ENCODE measurements at places on chromosomes 11 and 22.
A peak's percentile ranks its signal among the peaks of the same experiment; 100 is the strongest.

DNA sequence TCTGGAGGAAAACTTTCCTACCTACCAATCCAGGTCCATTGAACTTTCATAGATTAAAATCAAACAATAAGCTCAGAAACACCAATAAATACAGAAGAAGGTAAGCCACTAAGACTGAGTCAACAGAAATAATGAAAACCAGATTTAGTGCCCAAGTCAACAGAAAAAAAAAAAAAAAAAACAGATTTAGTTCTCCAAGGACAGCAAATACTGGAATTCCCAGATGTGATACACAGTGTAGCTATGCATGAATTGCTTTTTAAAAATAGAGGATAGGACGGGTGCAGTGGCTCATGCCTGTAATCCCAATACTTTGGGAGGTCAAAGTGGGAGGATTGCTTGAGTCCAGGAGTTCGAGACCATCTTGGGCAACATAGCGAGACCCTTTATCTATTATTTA, 15.7 kb downstream of the DMC1 start:
- DNase-seq, result no peak

DNA sequence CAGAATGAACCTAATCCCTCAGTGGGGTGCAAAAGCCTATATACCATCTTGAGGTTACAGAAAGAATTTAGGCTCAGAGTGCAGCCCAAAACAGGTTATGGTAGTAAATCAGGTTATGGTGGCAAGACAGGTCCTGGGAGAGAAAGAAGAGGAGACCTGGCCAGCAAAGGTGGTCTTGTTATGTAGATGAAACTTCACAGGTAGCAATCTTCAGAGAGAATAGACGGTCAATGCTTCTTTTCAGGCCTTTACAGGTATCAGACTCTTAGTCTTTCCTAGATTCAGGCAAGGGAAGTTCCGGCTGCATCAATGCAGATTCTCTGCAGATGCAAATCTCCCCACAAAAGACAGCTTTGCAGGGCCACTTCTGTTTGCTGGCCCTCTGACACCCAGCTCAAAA, 45.8 kb upstream of the SORL1 start:
- no peak for DNase-seq

GRCh38 chr11:72752088-72752914, at the start of gene ARAP1:
TSS of gene ARAP1 (minus strand) at chr11:72752408. CDS start at chr11:72727128, 25,280 bp downstream.
- peak; percentile 74 for DNase-seq

- DNase-seq, result peak; percentile 85
Observed at GRCh38 chr11:10294290-10294953, 403 bp upstream of the SBF2 start.

DNA sequence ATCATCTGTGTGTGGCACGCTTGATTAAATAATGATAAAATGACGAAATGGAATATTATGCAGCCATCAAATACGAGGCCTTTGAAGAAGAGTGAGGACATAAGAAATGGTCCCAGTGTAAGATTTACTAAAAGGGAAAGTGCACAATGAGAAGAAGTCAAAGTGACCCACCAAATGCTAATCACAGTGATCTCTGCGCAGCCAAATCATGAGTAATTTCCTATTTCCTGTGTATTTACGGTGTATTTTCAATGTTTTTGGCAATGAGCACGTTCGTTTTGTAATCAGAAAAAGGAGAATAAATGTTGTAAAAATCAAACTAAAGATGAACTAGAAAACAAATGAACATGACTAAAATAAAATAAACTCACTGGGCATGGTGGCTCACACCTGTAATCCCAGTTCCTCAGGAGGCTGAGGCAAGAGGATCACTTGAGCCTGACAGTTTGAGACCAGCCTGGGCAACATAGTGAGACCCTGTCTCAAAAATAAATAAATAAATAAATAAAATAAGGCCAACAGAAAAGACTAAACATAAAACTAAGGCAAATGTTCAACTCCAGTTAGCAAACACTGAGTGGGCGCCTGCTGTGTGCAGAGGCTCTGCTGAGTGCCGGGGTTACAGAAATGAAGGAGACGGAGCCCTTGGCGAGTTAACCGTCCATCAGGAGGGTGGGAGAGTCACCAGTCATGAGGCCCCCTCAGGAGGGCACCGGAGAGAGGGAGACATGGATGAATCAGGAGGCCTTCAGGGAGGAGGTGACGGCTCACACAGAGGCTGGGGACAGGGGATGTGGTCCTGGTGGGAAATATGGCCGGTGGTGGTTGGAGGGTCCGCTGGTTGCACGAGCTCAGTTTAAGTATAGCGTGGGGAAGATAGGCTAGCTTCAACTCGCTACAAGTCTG, 26.0 kb upstream of the CBX7 start:
- no peak for DNase-seq

DNA sequence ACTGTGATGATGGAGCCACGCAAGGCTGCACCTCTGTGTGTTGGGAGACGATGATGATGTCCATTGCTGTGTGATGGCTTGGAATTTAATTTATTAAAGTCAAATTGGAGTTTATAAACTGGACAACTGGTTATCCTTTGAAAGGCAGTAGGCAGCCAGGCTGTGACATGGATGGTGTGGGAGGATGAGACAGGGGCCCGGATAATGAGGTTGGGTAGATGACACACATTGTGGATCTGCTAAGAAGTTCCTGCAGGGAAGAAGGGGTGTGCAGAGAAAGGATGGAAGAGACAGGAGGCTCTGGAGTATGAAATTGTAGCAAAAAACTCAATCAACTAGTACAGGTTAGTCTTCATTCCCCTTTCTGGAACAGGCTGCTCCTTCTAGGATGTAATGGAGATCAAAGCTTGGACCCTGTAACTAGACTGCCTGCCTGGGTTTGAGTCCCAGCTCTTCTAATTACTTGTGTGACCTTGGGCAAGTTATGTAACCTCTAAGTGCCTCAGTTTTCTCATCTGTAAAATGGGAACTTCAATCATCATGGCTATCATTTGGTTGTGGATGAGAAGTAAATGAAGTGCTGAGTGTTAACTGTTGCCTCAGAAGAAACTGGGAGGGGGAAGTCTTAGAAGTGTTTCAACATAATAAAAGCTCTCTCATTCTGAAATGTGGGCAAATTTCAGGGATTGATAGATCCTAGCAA, 4.2 kb upstream of the HINFP start:
- DNase-seq, result no peak

DNA sequence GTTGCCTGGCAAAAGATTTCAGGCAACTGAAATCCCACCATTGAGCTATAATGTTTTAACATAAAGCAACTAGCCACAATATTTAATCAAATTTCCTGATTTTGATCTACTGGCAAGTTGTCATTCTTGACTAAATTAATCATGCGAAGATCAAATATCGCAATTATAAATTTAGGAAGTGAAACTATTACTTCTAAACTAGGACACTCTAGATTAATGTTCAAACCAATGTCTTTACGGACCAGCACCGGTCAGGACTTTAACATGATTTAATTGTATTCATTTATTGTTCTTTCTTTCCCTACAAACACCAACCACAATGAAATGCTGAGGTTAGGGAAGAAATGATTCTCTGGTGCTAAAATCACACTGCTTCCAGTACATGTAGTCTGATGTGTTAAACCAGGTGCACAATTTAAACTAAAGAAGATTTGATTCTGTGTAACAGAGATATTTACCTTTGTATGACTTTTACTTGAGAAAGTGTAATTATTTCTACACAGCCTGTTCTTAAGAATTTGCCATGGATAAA, 14.9 kb downstream of the GAS2 start:
- no peak for DNase-seq

DNA sequence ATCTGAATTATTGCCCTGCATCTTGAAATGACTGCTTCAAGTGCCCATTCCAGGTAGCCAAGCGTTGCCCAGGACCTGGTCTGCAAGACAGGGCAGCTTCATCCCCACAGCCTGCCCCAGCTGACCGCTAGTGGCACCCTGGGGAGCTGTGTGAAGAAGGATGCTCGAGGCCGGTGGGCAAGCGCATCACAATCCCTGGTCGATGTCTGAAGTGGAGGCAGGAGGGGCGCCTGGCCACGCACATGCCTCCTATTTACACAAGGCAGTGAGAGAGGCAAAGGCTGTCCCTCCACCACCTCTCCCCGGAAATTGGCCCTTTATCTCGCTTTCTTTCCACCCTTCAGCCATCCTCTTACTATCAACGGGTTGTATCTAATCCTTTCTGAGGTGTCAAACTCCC, 28.1 kb upstream of the PHF21A start:
- no peak for DNase-seq

DNA sequence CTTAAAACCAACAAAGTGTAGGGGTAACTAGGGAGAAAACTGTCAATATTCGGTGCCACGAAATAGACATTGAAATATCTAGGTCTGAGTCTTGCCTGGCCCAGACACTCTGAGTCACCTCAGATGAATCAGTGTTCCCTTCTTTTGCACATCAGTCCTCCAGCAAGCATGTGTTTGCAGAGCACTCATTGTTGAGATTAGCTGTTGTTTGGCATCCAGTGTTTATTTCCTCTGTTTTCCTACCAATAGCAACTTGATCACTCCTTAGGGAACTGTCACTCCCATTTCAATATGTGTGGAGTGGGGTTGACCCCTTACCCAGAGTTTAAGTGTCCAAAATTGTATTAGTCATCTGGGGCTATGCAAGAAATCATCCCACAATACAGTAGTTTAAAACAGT, 4.7 kb upstream of the ASCC2 start:
- DNase-seq, result no peak

GRCh38 chr11:2797121-2797711, 88.4 kb downstream of the CDKN1C start:
- DNase-seq, result no peak

GRCh38 chr11:116062490-116063171, 558.4 kb upstream of the CADM1 start:
- no peak for DNase-seq

GRCh38 chr11:69657911-69658625, 17.1 kb downstream of the LTO1 start:
- DNase-seq, result no peak

GRCh38 chr11:8786933-8787332, 104.3 kb downstream of the RPL27A start:
- DNase-seq, result no peak

- peak; percentile 79 for DNase-seq
Observed at GRCh38 chr11:14358729-14359439, at the start of gene RRAS2. TSS of gene RRAS2 (minus strand) at chr11:14359183. CDS start at chr11:14358870, 313 bp downstream.

GRCh38 chr11:12089041-12089440, 21.3 kb upstream of the MICAL2 start:
- DNase-seq, result no peak

DNA sequence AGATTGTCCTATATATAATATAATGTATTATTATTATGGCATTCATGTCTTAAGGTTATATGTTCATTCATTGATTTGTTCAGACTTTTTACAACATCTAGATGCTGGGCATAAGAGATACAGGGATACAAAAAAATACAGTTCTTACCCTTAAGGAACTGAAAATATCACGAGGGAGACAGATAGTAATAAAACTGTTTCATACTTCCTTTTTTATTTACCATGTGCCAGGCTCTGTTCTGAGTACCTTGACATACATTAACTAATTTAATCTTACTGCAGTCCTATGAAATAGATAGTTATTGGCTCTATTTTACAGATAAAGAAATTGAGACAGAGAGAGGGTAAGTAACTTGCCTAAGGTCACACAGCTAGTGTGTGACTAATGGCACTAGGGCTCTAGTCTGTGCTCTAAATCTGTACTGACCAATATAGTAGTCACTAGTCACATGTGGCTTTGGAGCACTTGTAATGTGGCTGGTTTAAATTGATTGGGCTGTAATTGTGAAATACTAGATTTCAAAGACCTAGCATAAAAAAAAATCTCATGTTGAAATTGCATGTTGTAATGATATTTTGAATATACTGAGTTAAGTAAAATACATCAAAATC, 21.3 kb downstream of the TRIM44 start:
- no peak for DNase-seq

GRCh38 chr22:20951932-20952380, 15.1 kb upstream of the AIFM3 start:
- DNase-seq, result no peak

DNA sequence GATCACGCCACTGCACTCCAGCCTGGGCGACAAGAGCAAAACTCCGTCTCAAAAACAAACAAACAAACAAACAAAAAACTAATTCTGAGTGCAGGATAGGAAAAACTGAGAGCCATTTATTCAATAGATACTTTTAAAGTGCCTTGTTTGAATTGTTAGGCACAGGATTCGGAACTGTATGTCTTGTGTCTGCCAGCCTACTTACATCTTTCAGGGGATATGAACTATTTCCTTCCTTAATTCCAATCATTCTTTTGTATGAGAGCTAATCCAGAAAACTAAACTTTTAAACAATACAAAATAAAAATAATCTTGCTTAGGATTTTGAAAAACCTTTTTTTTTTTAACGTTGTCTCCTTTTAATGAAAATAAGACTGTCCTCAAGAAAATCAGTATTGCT, 12.6 kb downstream of the UVRAG start:
- DNase-seq, result no peak

DNA sequence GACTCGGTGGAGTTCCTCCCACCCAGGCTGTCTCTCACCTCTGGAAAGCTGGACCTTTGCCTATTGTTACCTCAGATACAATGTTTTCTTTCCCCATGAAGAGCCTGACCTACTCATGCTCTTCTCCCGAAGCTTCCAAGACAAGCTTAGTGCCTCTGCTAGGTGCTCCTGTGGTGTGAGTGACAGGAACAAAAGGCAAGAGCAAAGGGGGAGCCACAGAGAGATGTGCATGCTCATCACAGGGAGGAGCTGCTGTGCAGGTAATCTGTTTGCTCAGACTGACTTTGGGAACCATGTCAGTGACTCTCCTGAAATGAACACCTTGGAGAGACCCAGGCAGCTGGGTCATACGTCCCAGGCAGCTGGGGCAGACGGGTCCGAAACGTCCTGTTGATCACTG, 53.6 kb upstream of the VSTM5 start:
- DNase-seq, result no peak

DNA sequence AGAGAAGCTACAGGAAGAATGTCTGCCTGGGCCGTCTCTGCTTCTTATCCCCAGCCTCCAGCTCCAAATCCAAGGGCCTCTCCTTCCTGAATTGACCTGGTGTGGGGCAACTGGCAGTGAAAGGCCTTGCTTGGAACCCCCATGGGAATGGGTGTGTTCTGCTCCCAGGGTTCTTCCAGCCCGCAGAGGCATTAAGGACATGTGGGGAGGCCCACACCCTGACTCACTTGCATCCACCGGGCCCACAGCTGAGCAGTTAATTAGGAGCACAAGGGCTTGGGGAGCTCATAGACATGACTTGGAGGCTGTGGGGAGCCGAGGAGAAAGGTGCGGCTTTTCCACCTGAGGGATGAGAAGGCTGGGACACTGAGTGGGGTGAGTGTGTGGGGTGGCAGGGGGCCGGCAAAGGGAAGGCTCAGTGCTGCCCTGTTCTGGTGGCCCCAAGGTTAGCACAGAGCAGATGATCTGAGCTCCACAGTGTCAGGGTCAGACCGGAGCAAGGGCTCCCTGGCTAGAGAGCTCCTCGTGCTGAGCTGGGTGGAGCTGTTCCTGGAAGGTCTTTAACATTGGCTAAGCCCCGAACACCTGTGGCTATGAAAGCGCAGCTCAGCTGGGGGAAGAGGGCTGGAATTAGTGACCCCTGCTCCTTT, 64.5 kb upstream of the NECTIN1 start:
- no peak for DNase-seq

GRCh38 chr11:73969991-73970800, 12.4 kb downstream of the UCP2 start:
- no peak for DNase-seq

Data from right lung (tissue), 10 donors.